Right cardiac atrium (tissue), 5 donors: ENCODE measurements at places on chromosomes 3 and 15.

DNA sequence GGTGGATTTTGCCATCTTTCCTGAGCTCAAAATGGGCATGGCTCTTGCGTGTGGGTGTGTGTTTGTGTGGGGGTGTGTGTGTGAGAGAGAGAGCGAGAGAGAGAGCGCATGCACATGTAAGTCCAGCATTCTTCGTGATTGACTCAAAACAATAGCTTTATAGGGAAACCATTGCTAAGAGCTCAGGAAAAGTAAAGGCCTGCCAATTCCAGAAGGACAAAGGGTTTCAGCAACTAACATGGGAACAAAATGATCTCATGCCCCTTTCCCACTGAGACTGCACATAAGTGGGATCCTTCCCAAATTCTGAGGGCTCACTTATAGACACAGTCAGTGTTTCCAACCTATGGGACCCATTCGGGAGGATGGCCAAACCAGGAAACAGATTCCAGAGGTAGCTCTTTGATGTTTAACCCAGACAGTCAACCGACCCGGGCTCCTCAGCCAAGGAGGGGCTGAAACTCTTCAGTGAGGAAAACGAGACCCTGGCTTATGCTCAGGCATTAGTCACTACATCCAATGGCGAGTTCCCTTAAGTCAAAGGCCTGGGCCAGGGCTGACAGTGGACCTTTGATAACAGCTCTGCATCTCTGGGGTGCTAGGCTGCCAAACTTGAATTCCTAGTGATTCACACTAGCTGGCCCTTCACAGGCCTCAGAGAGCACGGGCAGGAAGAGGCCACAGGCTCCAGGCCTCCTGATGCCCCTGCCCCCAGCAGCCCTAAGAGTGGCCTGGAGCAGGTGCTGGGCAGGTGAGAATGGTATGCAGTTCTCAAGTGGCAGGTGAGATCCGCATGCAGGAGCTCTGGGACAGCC lies 305.0 kb upstream of the C2CD4B start:
- peak; percentile 84 for DNase-seq

DNA sequence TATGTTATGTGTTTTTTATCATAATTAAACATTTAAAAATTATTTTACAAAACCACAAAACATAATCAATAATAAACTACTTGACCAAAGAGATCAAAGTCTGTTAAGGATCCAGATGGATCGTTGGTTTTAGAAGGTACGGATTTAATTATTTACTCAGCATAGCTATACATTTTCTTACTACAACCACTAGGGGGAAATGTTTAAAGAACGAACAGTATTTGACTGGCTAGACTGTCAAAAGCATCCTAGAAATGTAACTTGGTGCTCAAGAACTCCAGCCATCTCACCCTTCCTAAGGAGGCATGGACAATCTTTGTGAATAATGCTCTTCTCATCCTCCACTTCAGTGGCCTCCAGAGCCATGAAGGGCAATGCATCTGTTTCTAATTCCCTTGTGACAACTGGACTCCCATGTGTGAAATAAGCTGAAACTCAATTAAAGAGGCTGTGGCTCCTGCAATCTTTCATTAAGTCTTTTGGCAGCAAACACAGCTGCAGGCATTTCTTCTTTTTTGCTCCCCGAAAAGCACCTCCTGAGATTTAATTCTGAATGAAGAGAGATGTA lies 94.7 kb upstream of the TUSC7 start:
- DNase-seq: no peak

DNA sequence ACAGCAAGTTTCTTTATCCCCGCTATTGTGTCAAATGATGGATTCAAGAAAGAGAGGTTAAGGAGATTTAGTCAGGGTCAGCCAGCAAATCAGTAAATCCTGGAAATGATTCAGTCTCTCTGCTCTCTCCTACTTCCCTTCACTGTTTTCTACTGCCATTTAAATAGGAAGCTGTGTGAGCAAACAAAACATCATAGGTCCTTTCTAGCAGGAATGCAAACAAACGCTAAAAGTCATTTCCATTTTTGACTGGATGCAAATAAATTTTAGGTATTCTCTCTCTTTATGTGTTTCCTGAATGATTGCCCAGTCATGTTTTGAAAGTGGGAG lies 299.4 kb upstream of the RORA start:
- no peak for DNase-seq

- DNase-seq: no peak
Observed at GRCh38 chr3:117433427-117433826, 723.8 kb downstream of the TUSC7 start.

- no peak for DNase-seq
Observed at GRCh38 chr3:145776782-145777408, 384.1 kb downstream of the PLOD2 start.

DNA sequence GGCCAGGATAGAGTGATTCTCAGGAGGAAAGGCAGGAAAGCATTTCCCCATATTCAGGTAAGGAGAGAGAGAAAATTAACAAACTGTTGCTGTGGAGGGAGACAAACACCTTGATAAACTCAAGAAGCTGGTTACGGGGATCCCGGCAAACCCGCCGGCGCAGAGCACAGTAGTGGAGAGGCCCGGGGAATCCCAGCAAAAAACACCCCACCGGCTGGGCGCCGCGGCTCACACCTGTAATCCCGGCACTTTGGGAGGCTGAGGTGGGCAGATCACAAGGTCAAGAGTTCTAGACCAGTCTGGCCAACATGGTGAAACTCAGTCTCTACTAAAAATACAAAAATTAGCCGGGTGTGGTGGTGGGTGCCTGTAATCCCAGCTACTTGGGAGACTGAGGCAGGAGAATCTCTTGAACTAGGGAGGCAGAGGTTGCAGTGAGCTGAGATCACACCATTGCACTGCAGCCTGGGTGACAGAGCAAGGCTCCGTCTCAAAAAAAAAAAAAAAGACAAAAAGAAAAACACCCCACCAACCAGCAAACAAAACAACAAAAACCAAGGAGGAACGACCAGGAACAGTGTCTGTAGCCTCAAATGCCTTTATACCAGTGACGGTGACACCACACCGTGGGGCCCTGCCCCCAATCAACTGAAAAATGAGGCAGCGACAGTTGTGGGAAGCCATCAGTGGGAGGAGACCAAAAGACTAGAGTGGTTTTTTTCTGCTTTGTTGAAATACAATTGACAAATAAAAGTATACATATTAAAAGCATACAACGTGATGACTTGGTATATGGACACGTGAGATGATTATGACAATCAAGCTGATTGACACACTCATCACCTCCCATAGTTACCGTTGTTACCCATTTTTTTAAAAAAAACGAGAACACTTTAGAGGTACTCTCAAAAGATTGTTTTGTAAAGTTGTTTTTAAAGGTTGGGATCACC lies 40.2 kb upstream of the IDH2 start:
- no peak for DNase-seq

- no peak for DNase-seq
Observed at GRCh38 chr3:18228060-18228459, 197.1 kb downstream of the SATB1 start.

GRCh38 chr3:141489203-141489602 lies 2.4 kb downstream of the RASA2 start:
- no peak for DNase-seq

- DNase-seq: peak; percentile 64
Observed at GRCh38 chr3:169591983-169592644, 71.4 kb downstream of the MECOM start.

GRCh38 chr3:47394140-47394870 lies 13.5 kb downstream of the PTPN23 start:
- DNase-seq: no peak

DNA sequence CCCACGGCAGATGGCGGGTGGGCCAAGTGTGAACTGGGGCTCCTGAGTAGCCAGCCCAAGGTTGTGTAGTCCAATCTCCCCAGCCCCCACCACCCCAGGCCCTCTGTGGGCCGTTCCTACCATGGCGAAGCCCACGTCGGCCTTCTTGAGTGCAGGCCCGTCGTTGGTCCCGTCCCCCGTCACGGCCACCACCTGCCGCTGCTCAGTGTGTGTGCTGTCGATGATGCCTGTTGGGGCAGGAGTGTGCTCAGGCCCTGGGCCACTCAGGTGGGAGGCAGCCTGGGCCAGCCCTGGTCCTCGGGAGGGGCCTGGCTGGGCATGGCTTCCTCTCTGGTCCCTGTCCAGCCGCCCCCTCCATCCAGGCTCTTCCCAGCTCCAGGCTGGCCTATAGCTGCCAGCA lies 25.0 kb upstream of the SEC13 start:
- no peak for DNase-seq

- DNase-seq: peak; percentile 28
Observed at GRCh38 chr3:37492977-37493471, 318.6 kb upstream of the LRRFIP2 start.

DNA sequence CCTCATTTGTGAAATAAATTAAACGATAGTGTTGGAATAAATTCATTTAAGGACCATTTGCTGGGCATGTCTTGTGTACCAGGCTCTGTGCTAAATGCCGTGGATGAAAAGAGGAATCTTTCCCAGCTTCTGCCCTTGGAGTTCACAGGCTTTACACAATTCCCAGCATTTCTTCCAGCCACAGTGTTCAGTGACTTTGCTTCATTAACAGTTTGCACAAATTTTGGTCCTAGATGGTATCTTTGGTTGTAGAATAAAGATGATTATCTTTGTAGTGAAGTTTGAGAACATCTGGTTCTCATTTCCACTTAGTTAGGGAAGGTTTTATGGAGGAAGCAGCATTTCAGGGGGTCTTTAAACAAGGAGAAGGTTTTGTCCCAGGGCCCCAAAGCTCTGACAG lies 100.1 kb downstream of the LRTM1 start:
- DNase-seq: no peak

GRCh38 chr3:65953301-65953812 lies 85.4 kb downstream of the MAGI1 start:
- no peak for DNase-seq

GRCh38 chr15:49415638-49416037 lies 7.4 kb upstream of the FGF7 start:
- no peak for DNase-seq

DNA sequence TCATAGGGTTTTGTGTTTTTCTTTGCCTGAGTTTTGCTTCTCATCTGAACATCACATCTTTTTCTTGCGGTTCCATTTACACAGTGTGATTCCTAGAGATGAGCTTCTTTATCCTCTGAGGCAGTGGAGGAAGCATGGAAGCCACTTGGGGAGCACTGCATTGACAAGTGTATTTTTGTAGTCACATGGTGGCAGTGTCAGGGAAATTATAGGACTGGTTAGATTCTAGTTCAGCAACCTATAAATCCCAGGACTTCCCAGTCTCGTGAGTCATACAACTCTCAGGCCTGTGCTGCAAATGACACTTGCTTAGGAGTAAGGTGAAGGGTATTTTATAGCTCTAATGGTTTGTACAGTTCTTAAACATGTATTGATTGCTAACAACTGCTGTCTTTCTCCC lies 58.4 kb downstream of the RBM6 start:
- no peak for DNase-seq

- DNase-seq: no peak
Observed at GRCh38 chr3:37694284-37694675, 167.4 kb upstream of the CTDSPL start.

GRCh38 chr3:47193871-47194859 lies 30.3 kb upstream of the SETD2 start:
- DNase-seq: no peak

GRCh38 chr3:184379358-184380184 lies at the start of gene CHRD:
TSS of gene CHRD (plus strand) at chr3:184380054. CDS start at chr3:184380319, 265 bp downstream.
- DNase-seq: peak; percentile 85

DNA sequence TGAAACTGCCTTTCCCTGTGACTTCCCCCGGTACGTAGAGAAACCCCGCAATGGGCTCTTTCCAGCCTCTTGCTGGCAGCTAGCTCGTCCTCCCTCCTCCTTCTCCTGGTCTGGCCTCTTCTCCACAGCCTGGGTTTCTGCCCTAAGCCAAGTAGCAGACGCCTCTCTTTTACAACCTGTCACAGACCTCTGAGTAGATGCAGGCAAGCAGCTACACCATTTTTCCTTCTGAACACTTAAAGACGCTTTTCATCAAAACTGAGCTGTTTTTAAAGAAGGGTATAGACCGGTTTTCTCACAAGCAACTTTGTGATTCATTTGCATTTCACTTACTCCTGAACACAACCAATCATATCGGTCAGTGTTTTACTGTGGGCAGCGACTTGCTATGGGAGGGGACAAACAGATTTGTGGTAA lies 32.0 kb downstream of the ADAMTSL3 start:
- no peak for DNase-seq

- DNase-seq: no peak
Observed at GRCh38 chr3:108472001-108472591, 38.3 kb downstream of the MYH15 start.

DNA sequence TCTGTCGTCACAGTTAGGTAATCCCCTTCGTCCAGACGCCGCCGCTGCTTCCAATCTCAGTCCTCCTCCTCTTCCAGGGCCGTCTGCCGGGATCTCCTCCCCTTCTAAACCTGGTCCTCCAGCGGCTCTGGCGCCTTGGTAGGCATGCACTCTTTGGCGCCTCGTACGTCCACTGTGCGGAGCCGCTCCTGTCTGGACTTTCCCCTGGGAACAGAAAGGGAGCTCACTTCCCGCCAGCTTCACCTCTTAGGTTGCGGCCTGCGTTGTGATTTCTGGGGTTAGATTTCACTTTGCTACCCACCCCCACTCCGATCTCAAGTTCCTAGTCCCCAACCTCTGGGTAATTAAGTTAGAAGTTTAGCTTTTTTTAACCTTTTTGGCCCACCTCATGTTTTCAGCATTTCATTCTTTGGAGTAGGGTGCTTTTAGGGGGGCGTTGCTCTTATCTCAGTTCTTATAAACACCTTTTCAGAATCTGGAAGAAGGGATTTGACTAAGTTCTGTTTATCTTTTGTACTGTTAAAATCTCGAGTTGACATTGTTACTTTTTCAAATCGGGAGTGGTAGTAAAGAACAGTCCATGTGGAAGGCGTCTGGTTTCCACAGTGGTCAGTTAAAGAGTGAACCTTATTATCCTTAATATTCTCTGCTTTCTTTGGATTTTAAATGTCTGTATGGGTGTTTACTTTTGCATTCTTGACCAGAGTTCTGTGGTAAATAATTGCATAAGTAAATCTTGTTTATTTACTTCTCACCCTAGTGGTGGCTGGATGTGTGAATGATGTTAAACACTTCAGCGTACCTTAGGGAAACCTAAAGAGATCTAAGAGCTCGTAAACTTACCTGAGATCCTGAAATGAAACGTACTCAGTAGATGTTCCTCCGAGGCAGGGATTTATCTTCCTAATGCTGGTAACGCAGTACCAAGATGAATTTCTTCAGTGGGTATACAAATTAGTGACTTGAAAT lies 611 bp downstream of the CTDSPL2 start:
- DNase-seq: no peak

GRCh38 chr15:42772144-42772543 lies 35.2 kb upstream of the CDAN1 start:
- peak; percentile 73 for DNase-seq
